ENCODE measurements at places on chromosomes 2 and 18.

GRCh38 chr18:62556397-62556796 lies 33.6 kb downstream of the ZCCHC2 start:
- DNase-seq: no peak

DNA sequence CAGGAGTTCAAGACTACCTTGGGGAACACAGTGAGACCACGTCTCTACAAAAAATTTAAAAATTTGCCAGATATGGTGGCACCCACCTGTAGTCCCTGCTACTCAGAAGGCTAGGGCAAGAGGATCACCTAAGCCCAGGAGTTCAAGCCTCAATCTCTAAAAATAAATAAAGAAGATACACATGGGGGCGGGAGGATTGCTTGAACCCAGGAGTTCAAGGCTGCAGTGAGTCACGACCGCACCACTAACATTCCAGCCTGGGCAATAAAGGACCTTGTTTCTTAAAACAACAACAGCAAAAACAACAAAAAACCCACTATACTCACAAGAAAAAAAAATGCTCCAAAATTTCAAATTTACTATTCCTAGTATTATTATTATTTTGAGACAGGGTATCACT lies 10.0 kb upstream of the ICA1L start:
- no peak for DNase-seq

DNA sequence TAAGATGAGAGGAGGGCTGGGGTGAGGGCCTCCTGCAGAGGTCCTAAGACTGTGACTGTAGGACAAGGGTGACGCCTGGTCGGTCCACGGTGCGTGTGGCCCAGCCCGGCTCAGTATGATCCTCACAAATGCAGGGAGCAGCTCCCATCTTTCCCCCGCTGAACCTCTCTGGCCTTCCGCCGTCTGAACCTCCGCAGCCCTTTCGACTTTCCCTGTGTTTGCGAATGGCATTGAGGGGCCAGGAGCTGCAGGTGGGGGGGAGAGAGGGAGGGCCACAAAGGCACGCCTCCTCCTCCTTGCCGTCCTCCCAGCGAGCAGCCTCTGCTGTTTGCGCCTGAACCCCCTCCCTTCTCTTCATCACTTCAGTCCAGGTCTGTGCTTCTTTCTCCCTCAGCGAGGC lies 68.6 kb upstream of the PXDN start:
- DNase-seq: no peak

DNA sequence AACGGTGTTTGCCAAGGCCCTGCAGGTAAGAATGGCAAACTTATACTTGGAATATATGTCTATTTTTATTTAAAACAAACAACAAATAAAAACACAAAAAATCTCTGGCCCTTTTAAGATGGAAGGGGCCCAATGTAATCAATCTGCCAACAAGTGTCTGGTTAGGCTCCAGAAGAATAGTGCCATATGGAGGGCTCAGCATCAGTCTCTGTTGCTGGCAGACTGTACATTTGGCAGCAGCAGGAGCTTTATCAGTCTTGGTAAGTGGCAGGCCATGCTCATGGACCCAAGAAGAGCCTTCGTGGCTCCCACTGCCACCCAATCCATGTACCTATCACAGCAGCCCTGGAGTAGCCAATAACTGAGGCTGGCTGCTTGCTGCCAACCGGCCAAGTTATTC lies 101.1 kb downstream of the GALNT3 start:
- DNase-seq: no peak

DNA sequence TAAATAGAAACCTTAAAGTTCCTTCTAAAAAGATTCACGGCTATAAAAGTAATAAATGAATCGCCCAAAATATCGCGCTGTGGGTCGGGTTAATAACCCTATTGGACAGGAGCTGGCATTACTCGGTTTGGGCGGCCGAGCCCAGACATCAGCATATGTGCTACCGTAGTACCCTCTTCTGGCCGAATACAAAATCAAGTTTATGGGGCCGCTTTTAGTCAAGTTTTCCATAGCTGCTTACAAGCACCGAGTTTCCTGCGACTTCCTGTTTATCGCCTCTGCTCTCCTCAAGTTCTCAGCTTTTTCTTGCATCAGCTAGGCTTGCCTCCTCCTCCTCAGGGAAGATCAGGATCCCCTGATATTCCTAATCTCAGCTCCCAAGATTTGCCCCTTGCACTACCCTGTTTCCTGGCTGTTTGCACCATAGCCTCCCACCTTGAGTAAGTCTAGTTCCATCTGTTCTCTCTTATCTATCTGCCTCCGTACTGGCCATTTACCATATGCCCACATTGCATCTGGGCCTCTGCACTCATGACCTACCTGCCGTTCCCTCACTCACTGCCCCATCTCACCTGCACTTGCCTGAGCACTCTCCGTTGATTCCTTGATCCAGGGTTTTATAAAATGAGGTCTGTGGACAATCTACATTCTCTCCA lies 56.1 kb downstream of the SLC35F5 start:
- peak; percentile 16 for DNase-seq

GRCh38 chr2:29530281-29530680 lies 391.1 kb downstream of the ALK start:
- no peak for DNase-seq
